ENCODE measurements at places on chromosomes 7 and 10. TPM values are rescaled to one million over a fixed set of nuclear protein-coding genes. Genes with fewer than 3 reads are reported as not detected.

- DNase-seq: no peak
Measured at GRCh38 chr10:103507235-103508191, 14.0 kb downstream of the NEURL1 start.

Gene CPA2
- not detected for total RNA-seq

- DNase-seq: no peak
Measured at GRCh38 chr7:81233208-81233940, 314.5 kb upstream of the SEMA3C start.

Gene NAT16
- total RNA-seq: not detected

GRCh38 chr10:110501142-110501937 lies 3.6 kb downstream of the DUSP5 start:
- DNase-seq: peak; percentile 96

DNA sequence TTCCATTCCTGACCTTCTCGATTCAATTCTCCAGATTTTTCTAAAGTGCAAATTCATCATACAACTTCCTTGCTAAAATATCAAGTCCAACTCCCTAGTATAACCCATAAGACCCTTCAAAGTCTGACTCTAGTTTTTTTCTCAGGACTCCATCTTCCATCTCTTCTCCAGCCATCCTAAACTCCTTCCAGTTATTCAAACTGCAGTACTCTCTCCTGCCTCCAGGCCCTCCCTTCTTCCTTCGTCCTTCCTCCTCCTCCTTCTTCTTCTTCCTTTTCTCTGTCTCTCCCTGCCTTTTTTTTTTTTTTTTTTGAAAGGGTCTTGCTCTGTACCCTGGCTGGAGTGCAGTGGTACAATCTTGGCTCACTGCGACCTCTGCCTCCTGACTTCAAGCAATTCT lies 111.9 kb downstream of the RELN start:
- no peak for DNase-seq

Gene MARVELD1
- 24.0 TPM for total RNA-seq

Gene NODAL
- total RNA-seq: not detected

DNA sequence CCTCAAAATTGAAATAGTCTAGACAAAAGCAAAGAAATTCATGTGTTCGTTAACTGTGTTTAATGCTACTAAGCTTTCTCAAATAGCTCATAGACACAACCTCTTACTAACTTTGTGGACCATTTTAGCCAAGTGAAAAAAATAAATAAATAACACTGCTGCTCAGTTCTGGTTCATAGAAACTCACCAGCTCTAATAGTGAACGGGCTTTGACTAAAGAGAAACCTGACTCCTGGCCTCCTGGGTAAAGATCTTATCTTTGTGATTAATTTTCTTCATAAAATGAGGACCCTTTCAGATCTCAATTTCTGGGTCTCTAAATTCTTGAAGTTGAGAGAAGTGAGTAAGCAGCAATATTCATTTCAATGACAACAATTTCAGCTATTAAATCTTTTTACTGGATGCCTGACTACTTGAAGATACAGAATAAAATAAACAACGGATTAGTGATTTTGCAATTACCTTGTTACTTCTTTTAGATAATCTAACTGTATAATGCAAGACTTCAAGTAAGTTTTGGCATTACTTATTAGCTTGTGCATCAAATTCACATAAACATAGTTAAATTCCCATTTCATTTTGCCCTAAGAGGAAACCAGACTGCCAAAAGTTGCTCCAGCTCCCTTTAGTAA lies 3.1 kb downstream of the CADPS2 start:
- no peak for DNase-seq

Gene ZNF485
- total RNA-seq: 3.8 TPM

DNA sequence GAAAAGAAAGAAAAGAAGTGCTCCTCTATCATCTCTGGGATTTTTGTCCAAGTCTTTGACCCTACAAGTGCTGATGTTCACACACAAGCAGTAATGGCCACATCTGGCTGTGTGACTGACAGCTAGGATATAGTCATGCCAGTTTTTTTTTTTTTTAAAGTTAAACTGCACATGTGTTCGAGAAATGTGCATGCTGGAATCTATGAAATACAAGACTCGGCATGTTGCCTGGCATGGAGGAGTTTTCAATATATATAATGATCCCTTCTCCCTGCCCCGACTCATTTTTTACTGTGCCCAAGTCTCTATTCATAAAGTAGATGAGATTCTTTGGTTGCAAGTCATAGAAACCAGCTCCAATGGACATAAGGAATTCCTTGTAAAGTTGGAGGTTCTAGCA lies 60.4 kb upstream of the FGFR2 start:
- DNase-seq: no peak

GRCh38 chr10:84204122-84204521 lies 9.8 kb downstream of the CDHR1 start:
- DNase-seq: no peak

DNA sequence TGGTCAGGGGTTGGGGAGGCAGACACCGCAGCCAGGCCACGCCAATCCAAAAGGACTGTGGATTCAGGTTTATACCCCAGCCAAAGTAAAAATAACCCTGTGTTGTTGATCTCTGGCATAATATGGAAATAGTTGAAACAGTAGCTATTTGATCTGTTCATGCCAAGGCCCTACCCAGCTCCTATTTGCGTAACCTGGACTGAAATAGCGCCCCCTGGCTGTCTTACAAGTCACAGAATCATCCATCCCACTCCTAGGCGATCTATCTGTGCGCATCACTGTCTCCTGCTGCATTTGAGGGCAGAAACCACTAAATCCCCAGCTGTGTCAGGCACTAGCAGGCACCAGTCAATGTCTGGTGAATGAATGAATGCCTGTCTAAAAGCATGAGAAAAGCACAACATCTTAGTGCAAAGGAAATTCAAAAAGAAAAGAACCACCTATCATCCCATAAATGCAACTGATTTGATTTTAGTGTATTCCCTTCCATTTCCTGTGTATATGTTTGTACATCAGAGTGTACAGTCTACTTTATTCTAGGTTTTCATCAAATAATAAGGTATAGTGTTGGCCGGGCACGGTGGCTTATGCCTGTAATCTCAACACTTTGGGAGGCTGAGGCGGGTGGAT lies 160.0 kb downstream of the SLIT1 start:
- DNase-seq: peak; percentile 63

DNA sequence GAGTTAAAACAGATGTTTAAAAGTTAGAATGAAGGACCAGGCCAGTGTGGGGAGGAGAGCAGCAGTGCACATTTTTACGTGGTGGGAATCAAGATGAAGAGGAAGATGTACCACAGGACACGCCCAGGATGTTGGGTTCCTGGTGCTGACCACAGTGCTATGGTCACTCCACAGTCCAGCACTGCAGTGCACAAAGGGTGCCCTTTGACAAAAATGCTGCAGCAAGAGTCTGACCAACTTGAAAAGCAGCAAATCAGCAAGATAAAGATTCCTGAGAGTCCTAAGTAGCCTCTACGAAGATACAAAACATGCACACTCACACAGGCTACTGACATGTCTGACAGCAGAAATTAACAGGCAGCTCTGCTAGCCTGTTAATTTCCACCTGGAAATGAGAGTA lies 107.1 kb downstream of the PIP4K2A start:
- no peak for DNase-seq

Data from sigmoid colon (tissue), 7 donors.